HuH-7.5 (cell line): ENCODE measurements at places on chromosomes 3 and 15.

DNA sequence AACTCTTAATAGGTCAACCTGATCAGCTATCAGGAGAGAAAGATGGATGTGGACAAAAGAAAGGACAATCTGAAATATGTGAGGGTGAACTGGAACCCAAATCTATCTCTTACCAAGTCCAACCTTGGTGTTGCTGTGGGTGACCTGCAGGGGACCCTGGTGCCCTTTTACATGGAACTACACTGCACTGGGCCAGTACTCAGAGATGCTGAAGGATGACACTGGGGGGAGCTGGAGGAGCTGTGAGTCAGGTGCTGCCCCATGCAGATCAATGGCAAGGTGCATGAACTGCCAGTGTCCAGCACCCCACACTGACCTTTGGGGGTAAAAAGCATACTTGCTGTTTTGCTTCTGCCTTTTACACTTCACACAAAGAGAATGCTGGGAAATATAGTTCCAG lies 55.6 kb upstream of the TBC1D5 start:
- DNase-seq: no peak

DNA sequence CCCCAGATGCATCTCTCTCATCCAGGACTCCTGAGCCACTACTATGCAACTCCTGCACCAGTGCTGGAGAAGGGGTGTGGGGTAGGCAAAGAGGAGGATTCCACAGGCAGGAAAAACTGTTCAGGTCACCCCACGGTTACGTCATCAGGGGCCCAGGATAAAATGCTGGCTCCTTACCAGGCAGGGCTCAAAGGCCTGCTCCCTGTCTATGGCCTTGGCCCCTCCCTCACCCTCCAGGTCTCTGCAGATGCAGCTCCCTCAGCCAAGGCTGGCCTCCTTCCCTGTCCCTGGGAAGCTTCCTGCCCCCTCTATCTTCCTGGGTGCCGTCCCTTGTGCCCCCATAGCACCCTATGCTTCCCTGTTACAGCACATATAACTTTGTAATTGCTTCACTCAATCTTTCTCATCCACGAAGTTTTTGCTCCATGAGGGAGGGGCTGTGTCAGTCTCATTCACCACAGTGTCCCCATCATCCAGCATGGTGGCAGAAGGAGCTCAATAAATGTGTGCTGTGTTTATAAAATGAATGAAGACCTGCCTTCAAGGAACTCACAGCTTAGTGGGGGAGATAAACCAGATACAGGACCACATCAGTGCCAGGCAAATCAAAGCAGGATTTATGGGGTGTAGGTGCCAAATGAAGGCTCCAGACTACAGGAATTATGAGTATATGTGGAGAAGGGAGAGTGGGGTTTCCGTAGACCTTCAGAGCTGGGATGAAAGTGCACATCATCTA lies 18.6 kb downstream of the KBTBD13 start:
- DNase-seq: no peak

DNA sequence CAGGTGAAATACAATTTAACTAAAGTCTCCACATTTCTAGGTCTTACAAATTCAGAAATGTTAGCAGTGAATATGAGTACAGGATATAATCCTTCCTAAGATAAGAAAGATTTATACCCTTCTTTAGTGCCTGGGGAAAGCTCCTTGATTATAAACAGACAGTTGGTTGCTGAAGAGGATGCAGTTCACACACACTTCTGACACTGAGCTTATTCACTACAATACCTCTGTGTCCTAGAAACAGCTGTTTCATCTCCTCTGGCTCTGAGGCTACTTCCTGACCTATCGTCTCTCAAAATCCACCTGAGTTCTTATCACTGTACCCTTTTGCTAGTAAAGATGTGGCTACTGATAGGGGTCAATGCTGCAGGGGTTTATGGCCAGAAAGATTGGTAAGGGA lies 57.1 kb downstream of the TP63 start:
- no peak for DNase-seq

- no peak for DNase-seq
Measured at GRCh38 chr3:12663401-12663935, 449 bp downstream of the RAF1 start.

DNA sequence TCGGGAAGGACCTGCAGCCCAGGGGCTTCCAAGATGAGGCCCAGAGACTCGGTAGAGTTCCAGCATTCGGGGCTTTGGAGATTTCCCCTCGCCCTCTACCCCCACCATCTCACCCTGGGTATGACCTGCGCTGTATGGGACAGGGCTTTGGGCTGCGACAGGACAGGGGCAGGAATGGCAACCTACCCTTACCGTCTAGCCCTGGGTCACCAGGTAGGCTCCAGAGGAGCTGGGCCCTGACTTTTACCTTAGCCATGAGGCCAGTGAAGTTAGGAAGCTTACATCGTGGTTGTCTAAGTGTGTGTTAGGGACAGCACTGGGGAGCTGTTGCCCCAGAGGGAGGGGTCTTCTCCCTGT lies 683 bp downstream of the PPM1M start:
- no peak for DNase-seq

DNA sequence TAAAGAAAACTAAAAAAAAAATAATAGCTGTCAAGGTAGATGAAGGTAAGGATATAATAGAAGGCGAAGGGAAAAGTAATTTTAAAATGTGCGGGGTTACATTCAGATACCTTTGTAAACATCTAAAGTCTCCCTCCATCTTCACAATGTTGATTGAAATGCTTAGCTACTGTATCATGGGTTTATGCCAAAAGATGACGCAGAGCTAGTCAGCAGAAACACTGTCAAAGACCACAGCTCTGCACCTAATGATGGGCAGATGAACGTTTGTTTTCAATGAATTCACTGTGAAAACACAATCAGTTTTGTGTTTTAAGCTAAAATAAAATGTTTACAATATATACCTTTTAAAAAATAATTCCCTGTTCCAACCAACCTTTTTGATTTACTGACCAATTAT lies 61.2 kb downstream of the RFTN1 start:
- DNase-seq: no peak

DNA sequence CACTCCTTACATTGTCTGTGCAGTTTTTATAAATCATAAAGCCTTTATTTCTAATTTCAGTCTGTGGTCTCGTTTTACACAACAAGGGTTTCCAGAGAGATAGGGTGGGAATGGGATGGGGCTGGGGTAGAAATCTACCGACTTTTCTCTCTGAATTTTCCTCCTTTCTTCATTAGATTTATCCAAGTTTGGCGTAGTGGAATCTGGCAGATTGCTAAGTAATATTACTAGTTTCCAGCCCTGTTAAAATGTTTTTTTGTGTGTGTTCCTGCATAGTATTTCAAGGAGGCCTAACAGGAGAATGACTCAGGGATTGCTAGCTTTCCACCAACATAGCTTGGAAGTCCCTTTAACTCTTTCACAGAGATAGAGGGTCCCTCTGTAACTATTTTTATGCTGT lies 185.5 kb upstream of the GOLGA6L4 start:
- DNase-seq: no peak

DNA sequence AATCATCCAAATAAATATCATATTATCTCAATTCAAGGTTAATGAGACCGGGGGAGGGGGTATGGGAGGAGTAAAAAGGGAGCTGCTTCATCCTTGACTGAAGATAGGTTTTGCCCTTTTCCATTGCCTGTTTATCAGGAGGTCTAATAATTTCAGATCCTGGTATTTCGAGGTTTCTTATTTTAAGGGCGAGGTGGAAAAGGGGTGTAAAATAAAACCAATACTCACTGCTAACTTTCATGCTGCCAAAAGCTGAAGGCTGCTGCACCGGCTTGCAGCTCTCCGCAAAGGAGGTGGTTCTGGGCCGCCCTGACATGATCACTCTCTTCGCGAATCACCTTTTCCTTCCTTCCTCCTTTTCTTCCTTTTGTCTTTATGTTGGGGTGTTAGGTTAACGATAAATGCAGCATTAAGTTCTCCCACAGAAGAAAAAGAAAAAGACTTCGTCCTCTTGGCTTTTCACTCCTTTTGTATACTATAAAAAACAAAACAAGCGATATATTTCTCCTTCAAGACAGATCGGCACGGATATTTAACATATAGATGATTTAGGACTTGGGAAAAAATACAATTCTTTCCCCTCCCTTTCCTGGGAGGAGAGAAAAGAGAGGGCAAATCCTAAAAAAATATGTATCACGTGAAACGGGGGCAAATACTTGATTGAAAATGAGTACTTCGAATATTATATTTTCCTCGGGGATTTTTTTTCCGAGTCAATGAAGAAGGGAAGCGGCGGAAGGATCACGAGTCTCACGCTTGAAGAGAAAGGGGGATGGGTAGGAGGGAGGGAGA lies 932 bp downstream of the GSK3B start:
- no peak for DNase-seq

DNA sequence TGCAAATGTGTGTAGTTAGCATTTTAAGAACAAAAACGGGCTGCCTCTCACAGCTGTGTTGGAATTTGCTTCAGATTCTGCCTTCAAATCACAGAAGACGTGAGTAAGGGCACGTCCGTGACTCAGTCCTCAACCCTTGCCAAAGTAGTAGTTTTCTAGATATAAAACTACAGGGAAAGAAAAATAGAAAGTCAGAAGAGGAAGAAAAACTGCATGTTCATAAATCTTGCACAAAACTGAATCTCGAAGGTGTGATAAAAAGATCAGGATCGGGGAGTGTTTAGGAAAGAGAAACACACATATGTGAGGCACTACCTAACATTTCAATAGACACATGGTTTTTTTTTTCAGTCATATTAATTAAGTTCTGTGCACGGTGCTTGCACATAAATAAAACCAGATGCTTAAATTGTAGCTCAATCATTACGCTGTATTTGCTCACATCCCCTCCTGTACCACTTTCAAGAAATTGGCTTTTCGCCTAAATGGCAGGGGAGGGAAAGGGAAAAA lies 71.7 kb downstream of the P3H2 start:
- no peak for DNase-seq

DNA sequence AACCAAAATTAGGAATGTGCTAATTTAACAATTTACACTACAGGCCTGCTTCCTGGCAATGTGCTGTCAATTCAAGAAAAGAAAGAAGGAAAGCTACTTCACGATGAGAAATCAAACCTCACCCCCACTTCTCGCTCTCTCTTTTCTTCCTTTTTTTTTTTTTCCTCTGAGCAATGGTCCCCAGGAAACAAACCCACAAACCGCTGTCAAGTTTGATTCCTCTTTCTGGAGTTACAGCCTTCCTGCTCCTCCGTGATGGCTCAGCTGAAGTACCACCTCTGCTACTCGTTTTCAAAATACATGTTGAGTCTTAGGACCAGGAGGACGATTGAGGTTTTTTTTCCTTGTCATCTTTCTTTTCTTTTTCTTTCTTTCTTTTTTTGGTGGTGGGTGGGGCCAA lies 3.4 kb upstream of the TRIM71 start:
- DNase-seq: no peak

DNA sequence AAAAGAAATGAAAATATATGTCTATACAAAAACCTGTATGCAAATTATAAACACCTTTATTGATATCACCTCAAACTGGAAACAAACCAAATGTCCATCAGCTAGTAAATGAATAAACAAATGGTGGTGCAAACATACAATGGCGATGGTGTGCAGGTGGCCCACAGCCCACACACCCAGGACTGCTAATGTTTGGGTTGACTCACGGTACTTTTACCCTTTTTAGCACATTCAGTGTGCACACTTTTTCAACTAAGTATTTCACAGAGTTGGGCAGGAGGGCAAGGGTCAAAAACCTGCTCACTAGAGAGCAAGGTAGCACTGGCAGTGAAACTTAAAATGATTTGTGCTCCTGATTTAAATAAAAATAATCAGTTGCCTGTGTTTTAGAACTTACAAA lies 123.1 kb upstream of the BHLHE40 start:
- DNase-seq: no peak

GRCh38 chr3:167305340-167305890 lies 74.7 kb downstream of the ZBBX start:
- no peak for DNase-seq

DNA sequence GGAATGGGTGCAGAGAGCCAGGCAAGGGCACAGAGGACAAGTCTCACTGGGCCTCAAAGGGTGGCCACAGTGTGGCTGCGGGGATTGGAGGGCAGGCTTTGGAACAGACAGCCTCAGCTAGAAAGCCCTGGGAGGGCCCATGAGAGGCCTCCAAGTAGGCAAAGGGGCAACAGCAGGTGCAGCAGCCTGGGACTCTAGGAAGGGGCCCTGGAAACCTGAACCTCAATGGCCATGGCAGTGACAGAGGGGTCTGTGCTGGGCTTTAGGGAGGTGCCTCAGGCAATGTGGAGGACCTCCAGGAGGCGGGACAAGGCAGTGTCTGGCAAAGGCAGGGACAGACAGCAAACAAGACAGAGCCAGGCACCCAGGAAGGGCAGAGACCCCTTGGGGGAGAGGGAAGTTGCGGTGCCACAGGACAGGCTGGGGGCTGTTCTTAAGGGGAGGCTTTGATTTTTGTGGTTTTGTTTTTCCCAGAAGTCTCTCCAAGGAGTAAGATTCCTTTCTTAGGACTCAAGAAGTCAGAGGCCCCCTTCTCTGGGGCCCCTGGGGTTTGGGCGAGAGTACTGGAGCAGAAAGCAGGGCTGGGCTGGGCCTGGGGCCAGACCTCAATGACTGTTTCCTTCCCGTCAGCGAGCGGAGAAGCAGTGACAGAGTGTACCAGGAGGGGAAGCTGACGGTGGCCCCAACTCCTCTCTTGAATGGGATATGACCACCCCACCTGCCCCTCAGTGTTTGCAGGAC lies 9.7 kb downstream of the STOML1 start:
- no peak for DNase-seq

DNA sequence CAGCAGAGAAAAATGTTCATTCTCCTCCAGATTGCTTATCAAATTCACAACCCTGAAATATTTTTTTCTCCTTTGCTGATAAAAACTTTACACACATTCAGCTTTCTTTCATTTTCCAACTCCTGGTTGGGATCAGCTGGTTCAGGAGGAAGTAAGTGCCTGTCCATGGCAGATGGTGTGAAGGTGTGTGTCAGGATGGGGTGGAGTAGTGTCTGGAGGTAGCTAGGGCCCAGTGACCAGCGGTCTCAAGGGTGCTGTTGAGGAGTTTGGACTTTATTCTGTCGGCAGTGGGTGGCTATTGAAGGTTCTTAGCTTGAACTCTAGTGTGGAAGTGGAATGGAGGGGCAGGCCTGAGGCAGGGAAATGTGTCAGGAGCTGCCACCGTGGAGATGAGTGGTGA lies 46.9 kb upstream of the PTPN23 start:
- DNase-seq: no peak
